Stimulated activated CD4-positive, alpha-beta T cell treated with anti-CD3 and anti-CD28 coated beads, Interleukin-2, amount 100 ng/mL, for 24 hours (primary cell): ENCODE measurements at places on chromosomes 12 and 14.

GRCh38 chr14:74552623-74553022 is 59.1 kb downstream of the ISCA2 start:
- no peak for DNase-seq

DNA sequence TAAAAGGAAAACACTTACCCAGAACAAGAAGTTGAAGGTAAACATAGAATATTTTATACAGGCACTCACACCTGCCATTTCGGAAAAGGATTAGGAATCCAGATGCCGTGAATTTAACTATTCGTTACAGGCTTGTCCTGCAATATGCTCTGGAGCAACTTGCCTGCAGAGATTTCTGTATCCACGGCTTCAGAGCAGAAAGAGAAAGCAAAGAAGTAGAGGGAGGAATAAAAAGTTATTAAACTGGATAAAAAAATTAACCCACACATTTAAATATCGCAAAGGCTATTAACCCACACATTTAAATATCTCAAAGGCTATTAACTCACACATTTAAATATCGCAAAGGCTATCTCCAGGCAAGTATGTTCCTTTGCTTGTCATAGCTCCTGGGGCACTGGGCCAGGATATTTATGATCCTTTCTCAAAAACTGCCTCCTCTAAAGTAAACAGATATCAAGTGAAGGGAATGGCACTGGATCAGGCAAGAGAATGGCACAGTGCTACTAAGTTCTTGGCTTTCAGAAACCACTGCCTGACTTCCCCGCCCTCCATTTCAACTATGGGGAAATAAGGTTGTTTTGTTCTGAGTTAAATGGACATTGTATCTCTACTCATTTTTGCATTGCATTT is at the start of gene TSPAN8:
Gene TSPAN8 (minus strand): TSS at position 399 of the 633 bp plus-strand sequence. CDS start 321 bp downstream, at position 78.
- no peak for DNase-seq

DNA sequence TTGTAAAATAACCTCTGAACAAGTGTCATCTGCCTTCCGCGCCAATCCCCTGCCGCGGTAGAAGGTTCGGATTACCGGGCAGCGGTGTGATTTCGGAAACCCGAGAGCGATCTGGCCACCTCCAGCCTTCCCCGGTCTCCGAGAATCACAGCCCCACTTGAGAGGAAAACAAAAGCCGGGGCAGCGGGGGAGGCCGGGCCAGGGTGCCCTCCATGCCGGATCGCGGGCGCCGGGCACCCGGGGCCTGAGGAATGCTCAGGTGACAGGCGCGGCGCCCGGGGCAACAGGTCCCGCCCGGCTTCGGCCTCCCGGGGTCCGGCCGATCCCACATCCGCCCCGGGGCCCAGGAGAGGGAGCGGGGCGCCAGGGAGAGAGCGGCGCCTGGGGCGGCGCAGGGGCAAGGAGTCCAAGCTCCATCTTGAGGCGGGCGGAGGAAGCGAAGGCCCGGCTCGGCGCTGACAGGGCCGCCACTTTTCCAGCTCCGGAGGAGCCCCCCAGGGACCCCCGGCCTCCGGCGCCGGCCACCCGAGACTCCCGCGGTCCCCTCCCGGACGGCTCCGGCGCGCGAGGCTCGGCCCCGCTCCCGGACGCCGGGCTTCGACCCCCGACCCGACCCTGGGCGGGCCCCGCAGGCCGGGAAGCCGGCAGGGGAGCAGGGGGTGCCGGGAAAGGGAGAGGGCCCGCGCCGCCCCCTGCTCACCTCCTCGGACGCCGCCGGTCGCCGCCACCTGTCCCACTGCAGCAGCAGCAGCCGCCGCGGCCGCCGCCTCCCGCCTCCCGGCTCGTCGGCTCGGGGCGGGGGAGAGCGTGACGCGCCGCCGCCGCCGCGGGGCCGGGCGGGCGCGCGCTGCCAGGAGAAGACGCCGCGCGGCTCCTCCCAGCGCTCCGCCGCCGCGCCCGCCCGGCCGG is at the start of gene CLIP1:
Gene CLIP1 (minus strand): TSS at position 849 of the 909 bp plus-strand sequence. CDS start 42,217 bp downstream, outside the sequence.
- DNase-seq: peak; percentile 68

- DNase-seq: peak; percentile 73
Measured at GRCh38 chr12:54360717-54361456, 3.4 kb downstream of the GPR84 start.

- no peak for DNase-seq
Measured at GRCh38 chr12:127546721-127547505, 720.1 kb upstream of the TMEM132C start.

DNA sequence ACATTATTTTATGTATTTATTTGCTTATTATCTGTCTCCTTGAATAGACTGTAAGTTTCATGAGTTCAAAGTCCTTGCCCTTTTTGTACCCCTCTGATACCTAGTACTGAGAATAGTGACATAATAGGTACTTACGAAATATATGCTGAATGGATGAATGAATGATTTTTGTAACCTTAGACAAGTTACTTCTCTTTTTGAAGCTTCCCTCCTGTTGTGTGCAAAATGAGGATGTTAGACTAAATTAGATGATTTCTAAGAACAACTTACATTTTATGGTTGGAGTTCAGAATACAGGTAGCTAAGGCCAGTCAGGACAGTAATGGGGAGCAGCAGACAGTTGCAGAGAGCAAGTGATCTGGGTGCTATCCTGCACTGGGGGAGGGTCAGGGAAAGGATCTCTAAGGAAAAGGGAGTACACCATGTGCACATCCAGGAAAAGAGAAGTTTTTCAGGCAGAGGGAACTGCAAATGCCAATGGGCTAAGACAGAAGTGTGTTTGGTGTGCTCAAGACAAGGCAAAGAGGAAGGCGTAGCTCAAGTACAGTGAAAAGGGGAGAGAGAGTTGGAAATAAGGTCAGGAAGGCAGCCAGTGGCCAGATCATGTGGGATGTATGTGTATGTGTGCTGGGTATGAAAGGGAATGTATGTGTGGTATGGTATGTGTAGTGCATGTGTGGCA is 59.4 kb upstream of the AMIGO2 start:
- DNase-seq: no peak

DNA sequence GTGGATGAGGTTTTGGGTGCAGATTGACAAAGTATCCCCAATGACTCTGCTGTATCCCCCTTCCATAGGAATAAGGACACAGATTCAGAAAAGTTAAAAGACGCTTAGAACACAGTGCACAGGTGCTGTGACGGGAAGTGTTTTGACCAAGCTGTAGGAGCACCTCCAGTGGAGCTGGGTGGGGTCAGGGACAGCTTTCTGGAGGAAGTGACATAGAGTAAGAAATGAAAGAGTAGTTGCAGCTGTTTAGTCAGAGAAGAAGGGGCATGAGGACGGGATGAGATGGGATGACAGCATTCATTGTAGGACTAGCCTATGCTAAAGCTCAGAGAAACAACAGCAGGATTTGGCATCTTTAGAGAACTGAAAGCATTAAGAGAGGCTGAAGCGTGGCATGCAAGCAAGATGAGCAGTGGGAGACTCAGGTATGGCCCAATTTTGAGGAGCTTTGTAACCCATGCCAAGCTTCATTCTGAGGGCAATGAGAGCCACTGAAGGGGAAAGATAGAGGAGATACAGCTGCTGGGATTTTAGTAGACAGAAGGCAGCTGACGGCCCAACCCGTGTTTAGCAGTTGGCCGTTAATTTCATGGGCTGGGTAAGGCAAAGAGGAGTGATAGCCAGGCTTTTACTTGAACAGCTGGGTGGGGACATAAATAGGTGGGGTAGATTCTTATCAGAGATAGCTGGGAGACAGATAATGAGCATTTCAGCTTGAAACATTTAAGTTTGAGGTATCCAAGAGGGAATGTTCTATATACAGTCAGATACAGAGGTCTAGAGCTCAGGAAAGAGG is 131.8 kb upstream of the KRAS start:
- no peak for DNase-seq

DNA sequence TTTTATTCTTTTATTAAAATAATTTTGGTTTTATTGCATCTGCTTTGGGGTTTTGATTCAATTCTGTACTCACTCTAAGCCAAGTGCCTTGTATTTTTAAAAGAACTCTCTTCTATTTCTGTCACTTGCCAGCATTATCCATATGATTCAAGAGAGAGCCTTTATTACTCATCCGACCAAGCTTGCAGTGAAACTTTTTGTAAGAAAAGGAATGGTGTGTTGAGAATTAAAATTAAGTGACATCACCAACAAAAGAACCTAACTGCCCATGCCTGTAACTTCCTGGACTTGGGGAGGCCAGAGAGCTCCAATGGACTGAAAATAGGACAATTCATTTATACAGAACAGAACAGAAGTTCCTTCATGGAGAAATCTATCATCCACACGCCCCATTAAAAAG is 52.1 kb downstream of the GALNT4 start:
- DNase-seq: no peak

DNA sequence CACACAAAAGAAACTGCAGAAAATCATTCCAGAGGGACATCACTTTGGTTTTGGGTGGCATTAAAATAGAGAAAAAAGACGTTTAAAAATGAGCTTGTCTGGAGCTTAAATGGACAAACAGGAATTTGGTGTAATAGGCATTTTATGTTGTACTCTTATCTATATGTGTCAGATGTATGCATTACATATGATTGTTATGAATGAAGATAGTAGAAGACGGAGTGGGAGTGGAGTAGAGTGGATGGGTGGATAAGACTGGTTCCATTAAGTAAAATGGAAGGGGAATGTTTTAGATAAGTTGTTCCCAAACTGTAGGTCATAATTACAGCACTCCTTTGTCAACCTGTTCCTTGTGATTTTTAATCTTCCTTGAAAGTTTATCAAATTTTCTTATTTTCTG is 1.9 kb downstream of the CCDC91 start:
- no peak for DNase-seq

DNA sequence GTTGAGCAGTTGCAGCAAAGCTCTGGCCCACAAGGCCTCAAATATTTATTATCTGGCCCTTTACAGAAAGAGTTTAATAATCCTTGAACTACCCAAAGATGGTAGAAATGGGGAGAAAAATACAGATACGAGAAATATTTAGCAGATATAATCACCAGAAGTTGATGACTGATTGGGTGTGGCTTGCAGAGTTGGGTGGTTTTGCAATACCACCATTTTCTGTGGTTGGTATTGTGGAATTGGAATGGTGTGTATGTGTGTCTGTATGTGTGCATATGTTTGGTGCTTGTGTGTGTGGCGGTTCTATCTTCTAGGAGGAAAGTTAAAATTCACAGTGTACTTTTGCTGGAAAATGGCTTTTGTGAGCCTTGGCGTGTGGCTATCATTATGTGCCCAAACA is 85.4 kb upstream of the MANSC4 start:
- DNase-seq: no peak

GRCh38 chr14:98897605-98898309 is 374.2 kb downstream of the BCL11B start:
- no peak for DNase-seq

DNA sequence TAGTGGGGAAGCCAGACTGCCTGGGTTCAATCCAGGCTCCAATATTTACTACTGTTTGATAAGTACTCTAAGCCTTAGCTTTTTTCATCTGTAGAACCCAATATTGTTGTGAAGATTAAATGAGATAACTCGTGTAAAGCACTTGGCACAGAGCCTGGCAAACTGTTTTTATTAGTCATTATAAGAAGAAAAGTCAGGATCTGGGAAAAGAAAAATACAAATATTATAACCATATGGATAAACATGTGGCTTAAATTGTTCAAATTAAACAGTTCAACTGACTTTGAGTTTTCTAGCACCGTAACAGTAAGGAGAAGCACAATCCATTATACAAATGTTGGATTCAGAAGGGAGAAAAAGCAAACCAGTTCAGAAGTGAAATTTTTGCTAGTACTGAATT is 22.0 kb upstream of the CDK17 start:
- no peak for DNase-seq

DNA sequence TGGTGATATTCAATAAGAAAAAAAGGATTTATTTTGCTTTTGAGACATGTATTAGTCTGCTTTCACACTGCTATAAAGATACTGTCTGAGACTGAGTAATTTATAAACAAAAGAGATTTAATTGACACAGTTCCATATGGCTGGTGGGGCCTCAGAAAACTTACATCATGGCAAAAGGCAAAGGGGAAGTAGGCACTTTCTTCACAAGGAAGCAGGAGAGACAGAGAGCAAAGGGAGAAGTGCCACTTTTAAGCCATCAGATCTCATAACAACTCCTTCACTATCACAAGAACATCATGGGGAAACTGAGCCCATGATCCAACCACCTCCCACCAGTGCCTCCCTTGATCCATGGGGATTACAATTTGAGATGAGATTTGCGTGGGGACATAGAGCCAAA is 43.9 kb downstream of the BHLHE41 start:
- DNase-seq: no peak

DNA sequence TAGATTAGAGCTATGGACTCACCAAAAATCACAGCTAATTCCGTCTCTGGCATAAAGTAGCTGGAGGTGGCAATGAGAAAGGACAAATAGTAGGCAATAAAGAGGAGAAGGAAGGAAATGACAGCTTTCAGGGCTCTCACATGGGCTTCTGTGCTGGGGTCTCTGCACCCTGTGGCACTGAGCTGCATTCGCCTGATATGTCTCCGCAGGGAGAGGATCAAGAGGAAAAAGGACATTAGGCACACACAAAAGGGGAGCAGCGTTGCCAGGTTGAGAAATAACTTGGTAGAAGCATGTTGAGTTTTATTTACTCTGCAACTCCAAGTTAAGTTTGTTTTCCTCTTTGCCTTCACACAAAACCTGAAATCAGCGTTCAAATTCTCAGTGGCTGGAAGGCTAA is 686 bp downstream of the TAS2R7 start:
- DNase-seq: no peak

GRCh38 chr12:15037091-15037687 is 64.3 kb downstream of the PDE6H start:
- no peak for DNase-seq

DNA sequence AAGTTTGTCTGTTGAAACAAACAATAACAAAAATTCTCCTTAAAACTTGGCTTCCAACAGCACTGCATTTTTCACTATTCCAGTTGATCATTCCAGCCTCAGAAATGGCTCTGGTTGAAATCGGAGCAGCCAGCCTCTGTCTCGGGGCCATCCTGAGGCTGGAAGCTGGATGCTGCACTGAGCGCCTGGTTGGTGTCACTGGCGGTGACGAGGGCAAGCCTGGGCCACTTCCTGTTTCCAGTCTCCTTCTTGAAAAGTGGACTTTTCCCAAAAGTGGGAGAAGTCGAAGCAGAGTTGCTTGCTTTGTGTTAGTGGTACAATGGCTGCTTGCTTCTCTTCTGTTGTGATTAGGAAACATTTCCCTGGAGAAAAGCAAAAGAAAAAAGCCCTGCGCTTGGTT is 48.7 kb downstream of the CCDC92 start:
- no peak for DNase-seq

GRCh38 chr12:103930787-103931735 is 851 bp downstream of the HSP90B1 start:
- DNase-seq: peak; percentile 54
